ENCODE measurements at places on chromosomes 3 and 15.

DNA sequence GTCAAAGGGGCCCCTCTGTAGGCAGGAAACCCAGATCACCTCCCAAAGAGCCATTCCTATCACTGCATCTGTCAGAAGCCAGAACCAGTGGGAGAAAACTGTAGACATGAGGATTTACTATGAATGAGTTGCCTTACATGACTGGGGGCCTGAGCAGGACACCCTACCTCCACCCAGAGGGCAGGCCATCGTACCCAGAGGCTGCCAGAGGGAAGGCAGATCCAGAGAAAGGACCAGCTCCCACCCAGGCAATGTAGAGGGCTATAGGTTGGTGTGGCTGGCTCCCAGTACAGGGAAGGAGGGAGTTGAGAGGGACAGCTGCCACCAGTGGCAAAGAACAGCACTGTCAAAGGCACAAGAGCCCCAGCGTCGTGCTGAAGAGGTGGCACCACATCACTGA is 233.2 kb downstream of the OCA2 start:
- no peak for DNase-seq

DNA sequence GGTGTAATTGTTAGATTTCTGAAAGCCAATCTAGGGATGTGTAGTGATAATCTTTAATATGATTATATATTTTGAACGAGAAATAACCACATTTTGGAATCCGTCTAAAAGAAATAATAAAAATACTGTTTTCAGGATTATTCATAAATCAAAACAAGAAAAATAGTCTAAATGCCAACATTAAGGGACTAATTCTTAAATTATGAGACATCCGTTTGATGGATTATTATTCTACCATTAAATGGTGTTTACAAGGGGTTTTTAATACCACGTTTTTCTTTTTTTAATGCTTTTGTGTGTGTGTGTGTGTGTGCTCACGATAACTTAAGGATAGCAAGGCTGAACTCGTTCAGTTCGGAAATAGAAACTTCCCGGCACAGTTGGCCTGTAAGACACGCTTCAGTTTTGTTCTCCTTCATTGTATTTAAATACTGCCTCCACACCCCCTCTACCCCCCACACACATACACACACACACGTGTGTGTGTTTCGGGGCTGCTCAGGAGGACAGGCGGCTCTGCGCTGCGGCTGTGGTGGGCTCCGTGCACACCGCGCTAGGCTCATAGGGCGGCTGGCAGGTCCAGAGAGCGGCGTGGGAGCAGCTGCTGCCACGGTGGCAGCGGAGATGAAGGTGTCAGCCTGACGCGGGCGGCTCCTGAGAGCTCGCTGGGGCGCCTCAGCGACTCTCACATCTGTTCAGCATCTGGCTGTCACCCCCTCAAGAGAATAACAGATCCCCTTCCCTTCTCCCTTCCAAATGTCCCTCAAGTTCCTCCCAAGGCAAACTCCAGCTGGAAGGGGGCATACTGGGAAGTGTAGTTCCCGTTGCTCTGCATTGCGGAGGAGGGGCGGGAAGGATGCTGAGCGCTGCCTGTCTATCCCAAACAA is 23.0 kb upstream of the ANP32A start:
- DNase-seq = no peak

GRCh38 chr15:100769975-100770340 is 109.7 kb upstream of the ALDH1A3 start:
- DNase-seq = no peak

GRCh38 chr3:23072693-23073092 is 130.4 kb upstream of the UBE2E2 start:
- DNase-seq = no peak

- no peak for DNase-seq
Observed at GRCh38 chr3:183878071-183878470, 6.6 kb downstream of the PARL start.

DNA sequence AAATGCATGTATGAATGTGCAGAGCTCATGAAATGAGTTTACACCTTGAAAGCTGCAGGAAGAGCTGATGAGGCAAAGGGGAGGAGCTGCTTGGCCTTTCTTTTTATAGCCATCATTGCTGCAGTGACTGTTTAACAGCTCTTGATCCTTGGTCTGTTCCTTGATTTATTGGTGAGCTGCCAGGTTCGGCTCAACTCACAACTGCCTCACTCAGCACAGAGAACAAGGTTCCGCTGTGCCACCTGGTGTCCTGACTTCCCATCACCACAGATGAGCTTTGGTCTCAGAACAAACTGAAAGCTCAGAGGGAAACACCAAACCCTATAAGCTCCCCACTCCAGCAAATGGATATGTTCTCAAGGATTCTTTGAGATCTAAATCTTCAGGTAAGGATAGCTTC is 626.1 kb downstream of the MAGI1 start:
- DNase-seq = peak; percentile 50

DNA sequence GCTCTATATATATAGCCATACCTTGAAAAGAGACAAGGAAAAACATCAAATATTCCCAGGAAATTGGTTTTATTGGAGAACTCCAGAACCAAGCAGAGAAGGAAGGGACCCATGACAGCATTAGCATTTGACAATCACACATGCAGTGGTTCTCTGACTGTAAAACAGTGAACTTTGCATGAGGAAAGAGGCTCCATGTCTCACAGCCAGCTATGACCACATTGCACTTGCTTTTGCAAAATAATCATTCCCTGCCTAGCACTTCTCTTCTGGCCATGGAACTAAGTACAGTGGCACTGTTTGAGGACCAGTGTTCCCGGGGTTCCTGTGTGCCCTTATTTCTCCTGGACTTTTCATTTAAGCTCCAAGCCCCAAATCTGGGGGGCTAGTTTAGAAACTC is 85.5 kb downstream of the TGFBR2 start:
- DNase-seq = no peak

GRCh38 chr3:151452841-151453240 is 8.0 kb downstream of the IGSF10 start:
- no peak for DNase-seq

- DNase-seq = peak; percentile 63
Observed at GRCh38 chr3:126512026-126512425, 5.5 kb downstream of the UROC1 start.

GRCh38 chr15:60854858-60855564 is 374.1 kb downstream of the RORA start:
- no peak for DNase-seq

DNA sequence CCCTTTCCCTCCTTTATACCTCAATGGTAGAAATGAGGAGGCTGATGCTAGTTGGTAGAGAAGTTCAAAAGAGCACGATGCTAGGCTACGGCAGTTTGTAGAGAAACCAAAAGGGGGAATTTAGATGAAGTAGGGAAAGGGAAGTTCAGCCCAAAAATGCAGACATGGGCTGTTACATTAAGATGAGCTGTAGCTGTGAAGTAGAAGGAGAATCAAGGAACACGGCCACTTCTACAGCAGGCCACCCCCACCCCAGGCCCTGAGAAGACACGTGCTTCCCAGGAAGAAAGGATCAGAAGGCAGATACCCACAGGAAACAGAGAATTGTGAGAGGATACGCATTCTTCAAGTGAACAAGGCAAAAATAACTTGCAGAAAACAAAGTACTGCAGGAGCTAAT is 2.1 kb upstream of the PARP14 start:
- peak; percentile 29 for DNase-seq

DNA sequence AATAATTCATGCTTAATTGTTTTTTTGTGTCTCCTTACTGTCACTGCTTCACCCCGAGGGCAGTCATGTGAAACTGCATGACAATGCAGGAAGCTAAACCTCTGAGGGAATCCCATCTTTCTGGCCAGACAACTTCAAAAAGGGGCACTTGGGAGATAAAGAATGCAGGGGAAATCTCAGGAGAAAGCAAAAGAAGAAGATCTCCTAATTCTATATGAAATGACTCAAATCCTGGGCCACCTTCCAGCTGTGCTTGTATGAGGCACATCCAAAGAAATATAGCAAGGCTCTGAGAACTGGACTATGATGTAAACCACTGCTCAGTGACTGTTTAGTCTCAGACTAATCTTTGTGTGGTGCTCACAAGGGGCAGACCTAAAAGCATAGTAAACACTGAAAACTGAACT is 22.6 kb upstream of the UMPS start:
- DNase-seq = no peak

GRCh38 chr3:40437889-40438288 is 19.2 kb upstream of the RPL14 start:
- no peak for DNase-seq

DNA sequence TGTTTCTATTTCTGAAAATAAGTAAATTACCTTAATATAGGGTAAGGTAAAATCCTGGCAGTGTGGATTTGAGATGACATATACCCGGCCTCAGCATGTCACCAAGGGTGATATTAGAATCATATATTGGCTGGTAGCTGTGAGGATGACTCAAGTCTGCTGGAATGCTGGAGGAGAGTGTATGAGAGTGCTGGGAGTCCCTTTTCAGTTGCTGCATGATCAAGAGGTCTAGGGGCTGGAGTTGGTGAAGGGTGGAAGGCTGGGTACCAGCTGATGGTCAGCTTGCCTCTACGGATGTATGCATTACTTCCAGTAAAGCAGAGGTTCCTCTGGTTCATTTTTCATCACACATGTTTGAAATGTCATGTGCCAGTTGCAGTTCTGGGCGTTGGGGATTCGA is 40.6 kb downstream of the SLC25A26 start:
- DNase-seq = no peak

DNA sequence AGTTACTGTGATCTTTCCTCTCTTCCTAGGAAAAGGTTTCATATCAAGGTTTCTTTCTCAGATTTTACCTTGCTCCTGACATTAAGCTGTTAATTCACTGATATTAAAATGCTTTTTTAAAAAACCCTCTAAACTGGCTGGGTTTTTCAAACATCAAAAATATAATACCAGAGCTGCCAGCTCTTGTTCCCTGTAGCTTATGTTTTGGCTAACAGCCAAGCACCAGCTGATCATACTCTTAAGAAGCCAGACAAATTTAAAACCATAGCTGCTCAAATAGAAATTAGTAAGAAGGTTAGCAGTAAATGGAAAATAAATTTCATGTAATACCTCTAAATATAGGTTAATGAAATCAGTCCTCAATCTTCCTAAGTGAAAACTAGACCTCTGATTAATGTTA is 657.5 kb downstream of the GRM7 start:
- DNase-seq = no peak

DNA sequence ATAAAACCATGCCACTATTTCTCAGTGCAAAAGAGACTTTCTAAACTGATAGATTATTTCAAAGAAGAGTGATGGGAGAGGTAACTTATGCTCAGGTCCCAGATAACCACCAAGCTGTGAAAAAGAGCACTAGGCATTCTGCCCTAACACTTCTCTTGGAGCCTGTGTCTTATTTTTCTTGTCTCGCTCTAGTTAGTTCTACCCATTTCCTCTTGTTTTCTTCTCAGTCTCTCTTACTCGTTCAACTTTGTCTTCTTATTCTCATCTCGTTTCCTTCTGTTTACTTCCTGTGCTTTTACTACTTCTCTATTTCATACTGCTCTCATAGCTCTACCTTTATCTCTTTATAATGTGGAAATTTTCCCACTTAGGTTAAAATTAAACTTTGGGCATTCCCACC is 91.8 kb upstream of the CGNL1 start:
- no peak for DNase-seq

- peak; percentile 55 for DNase-seq
Observed at GRCh38 chr3:53154881-53155285, 6.1 kb upstream of the PRKCD start.

- DNase-seq = no peak
Observed at GRCh38 chr3:151708868-151709267, 24.9 kb upstream of the AADACL2 start.

GRCh38 chr3:164612751-164613150 is 465.5 kb downstream of the SI start:
- no peak for DNase-seq

DNA sequence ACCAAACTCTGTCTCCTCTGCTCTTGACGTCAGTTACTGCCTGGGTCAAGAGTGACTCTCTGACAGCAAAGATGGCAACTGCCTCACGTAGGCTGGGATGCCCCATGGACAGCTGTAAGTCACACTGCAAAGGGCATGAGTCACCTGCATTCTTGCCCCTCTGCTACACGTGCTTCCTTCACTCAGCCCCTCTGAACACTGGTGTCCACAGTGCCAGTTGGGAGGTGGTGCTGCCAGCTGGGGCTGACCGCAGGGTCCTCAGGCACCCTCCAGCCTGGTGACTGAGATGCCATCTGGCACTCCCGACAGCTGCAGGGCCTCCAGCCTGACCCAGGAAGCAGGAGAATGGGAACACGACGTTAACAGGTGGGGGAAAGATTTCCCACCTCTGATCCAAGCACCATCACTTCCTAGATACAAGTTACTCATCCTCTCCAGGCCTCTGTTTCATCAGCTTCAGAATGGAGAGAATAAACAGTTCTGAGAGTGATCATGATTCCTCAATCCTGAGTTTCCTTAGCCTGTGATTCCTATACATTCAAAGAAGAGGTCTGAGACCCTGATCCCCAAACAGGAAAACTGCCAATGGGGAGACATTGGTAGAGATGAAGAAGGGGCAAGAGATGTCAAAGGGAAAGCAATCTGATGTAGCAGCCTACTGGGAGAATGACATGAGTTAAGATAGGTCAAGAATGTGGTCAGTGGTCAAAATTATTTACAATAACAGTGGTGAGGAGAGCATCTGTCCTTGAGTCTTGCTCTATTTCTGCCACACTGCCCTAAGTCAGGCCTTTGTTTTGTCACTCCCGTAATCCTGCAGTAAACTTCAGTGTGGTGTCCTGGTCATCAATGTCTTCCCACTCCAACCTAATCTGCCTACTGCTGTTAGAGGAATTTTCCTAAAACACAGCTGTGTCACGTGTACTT is 86.1 kb upstream of the BCL6 start:
- no peak for DNase-seq

- DNase-seq = no peak
Observed at GRCh38 chr3:39097716-39098472, 9.5 kb downstream of the GORASP1 start.

- DNase-seq = peak; percentile 4
Observed at GRCh38 chr3:192772240-192772894, 45.0 kb upstream of the FGF12 start.

- no peak for DNase-seq
Observed at GRCh38 chr3:53244271-53244670, 11.6 kb downstream of the TKT start.

- DNase-seq = no peak
Observed at GRCh38 chr3:160279657-160280056, 54.4 kb downstream of the C3orf80 start.

GRCh38 chr3:29912600-29913288 is 631.9 kb downstream of the RBMS3 start:
- DNase-seq = no peak

DNA sequence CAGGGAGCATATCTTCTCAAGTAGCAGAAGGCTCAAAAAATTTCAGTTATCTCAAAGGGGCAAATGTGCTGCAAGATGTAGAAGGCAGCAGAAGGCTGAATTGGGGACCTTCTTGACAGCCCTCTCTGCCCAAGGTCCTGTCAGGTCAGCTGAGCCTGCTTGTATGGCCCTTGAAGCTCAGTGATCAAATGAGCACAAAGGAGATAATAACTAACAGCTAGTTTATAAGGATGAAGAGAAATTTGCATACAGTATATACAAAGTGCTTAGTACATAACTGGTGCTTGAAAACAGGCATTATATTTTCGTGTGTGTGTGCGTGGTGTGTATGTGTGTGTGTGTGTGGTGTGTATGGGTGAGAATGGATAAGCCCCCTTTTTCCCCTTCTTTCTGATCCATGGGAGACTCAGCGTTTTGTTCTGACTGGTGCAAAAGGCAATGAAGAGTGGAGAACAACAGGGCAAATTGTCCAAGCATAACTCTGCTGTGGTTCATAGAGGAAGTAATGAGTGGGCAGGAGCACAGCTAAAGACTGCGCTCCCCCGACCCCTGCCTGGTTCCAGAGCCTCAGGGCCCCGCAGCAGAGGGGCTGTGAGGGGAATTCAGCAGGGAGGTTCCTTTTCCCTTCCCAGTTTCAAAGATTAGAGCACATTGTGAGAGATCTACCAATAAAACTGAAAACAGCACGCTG is 356.8 kb upstream of the NR2F2 start:
- no peak for DNase-seq

- DNase-seq = no peak
Observed at GRCh38 chr15:70016511-70016994, 81.2 kb downstream of the TLE3 start.

All from midbrain (tissue), 1 donor.